Fibroblast of the conjunctiva (primary cell): ENCODE measurements at places on chromosomes 7 and 10.

DNA sequence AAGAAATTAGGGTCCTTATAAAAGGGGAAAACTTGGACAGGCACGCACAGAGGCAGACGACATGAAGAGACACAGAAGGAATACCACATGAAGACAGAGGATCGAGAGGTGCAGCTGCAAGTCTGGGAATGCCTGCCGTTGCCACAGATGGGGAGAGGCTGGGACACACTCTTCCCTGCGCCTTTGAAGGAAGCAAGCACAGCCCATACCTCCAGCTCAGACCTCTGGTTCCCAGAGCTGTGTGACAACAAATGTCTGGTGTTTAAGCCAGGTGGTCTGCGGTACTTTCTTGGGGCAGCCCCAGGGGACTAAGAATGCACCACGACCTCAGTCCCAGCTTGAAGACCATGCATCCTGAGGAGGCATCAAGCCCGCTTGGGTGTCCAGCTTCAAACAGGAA, 18.3 kb downstream of the INSIG1 start:
- no peak for DNase-seq

GRCh38 chr10:118047157-118047719, 497 bp upstream of the RAB11FIP2 start:
- DNase-seq, result no peak

DNA sequence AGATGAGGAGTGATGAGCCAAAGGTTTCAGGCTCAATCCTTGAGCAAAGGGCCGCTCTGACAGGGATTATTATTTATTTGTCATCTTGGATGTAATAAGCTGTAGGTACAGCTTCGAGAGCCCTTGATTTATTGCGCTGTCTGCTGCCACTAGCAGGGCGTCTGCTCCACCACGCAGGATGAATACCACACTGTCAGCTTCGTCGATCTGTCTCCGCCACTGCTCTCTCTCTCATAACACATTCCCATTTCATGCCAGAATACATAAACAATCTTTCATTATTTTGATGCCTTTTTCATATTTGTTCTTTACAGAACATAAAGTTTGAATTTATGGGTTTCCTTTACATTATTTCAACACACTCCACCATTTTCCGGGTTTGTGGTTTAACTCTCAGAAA, 276.6 kb downstream of the LRMDA start:
- no peak for DNase-seq

DNA sequence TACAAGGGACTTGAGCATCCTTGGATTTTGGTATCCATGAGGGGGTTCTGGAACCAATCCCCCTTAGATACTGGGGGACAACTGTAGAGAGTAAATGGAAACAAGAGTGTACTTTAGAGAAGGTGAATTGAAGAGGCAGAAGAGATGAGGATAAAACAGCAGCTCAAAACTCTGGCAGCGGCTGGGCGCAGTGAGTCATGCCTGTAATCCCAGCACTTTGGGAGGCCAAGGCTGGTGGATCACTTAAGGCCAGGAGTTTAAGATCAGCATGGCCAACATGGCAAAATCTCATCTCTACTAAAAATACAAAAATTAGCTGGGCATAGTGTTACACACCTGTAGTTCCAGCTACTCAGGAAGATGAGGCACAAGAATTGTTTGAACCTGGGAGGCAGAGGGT, 218.7 kb downstream of the GALNT17 start:
- DNase-seq, result no peak

DNA sequence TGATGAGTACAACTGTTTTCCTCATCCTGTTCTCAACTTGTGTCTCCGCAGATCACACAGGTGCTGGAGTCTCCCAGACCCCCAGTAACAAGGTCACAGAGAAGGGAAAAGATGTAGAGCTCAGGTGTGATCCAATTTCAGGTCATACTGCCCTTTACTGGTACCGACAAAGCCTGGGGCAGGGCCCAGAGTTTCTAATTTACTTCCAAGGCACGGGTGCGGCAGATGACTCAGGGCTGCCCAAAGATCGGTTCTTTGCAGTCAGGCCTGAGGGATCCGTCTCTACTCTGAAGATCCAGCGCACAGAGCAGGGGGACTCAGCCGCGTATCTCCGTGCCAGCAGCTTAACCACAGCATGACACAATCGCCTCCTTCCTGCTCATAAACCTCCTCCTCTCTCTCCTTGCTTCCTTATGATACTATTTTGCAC, 126.7 kb upstream of the PRSS58 start:
- no peak for DNase-seq

DNA sequence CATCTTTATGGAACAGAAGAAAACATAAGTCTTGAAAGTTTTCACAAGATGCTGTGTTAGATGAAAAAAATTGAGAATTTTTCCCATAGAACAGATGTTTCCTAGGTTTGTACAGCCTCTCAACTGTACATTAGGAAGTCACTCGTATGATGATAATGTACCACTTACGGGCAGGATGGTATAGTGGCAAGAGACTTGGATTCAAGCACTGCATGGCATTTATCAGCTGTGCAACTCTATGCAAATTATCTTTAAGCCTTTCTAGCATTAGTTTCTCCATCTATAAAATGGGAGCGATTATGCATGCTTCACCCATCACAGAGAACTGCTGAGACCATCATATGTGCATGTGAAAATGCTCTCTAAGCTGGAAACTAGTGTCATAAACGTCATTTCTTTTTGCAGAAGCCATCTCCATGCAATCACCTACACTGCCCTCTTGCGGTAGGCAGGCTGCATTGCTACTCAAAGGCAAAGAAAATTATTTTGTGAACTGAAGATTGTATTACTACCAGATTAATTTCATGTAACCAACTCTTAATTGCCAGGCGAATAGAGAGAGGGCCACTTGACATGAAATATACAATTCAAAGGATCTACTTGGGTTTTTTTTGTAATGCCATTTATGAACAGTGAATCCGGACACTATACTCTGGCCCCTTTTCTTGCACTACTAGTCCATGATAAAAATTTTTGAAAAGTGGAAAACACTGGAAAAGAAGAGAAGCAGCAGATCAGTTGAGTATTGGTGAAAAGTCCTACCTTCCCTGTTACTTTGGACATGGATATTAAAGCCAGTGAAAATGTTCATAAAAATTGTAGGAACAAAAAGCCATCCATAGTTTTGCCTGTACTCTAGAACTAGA, 102.3 kb downstream of the JAZF1 start:
- DNase-seq, result no peak

GRCh38 chr7:31327071-31327470, 13.5 kb downstream of the NEUROD6 start:
- DNase-seq, result no peak

DNA sequence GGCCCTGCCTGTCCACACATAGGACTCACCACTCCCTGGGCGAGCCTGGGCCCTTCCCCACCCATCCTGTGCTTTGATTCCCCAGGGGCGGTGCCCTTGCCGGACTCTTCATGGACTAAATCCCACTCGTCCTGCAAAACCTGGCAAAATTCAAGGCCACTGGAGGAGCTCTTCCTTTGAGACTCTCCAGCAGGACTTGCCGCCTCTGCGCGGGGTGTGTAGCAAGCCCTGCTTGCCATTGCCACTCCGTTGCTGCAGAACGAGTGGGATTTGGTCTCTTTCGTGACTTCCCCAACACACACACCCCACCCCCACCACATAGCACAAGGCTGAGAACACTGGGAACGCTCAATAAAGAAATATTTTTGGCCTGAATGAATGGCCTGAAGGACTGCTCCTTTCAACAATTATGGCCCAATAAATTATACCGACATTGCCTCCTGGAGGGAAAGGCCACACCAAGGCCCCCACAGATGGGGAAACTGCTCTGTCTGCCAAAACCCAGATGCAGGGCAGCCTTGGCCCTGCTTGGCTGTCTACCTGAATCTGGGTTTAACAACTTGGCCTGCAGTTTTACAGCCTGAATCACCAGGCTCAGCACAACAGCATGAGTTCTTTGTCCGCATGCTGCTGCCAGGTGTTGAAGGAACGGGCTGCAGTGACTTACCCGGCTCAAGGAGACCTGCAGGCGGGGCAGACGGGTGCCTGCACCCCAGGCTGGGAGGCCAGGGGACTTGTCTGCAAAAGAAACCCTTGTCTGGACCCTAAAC, 72.8 kb upstream of the KAT6B start:
- no peak for DNase-seq

DNA sequence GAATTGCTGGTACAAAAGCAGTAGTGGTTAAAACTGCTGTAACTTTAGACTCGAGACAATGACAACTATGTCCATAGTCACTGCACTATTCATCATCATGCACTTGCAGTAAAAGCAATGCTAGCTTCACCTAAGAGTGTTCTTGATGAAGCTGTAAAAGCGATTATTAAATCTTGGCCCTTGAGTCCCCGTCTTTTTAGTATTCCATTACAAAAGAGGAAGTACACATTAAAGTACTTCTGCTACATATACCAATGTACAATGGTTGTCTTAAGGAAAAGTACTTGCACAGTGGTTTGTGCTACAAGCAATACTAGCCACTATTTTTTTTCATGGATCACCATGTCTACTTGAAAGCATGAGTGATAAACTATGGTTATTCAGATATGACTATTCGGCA, 78.3 kb downstream of the ATAD1 start:
- DNase-seq, result no peak

GRCh38 chr10:132420981-132421846, 24.2 kb downstream of the PWWP2B start:
- no peak for DNase-seq

GRCh38 chr7:79512261-79512660, 58.8 kb upstream of the MAGI2 start:
- DNase-seq, result no peak

- DNase-seq, result no peak
These were observed 145.7 kb downstream of the TAX1BP1 start for GRCh38 chr7:27885652-27886051.

DNA sequence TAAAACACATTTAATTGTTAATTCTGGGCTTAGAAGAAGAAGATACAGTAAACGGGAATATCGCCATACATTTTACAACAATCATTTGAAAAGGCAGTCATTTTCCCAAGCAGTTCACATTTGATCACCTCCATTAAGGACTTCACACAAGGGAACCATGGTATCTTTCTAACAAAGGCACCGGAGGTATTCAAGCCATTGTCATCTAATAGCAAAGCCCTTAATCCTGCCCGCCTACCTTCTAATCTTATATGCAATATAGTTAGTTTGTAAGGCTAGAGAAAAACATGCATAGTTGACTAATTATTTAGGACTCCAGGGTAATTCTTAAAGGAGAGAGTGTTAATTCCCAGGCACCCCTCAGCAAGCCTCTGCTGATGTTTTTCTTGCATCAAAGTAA, 83.1 kb downstream of the MRPL32 start:
- DNase-seq, result no peak
